ENCODE measurements at places on chromosomes 12 and 14.

- DNase-seq = no peak
Observed at GRCh38 chr14:95480887-95481226, 35.6 kb downstream of the SYNE3 start.

GRCh38 chr12:102419094-102419764 is 61.1 kb downstream of the IGF1 start:
- no peak for DNase-seq

GRCh38 chr14:82419933-82420332 is 886.3 kb upstream of the SEL1L start:
- DNase-seq = no peak

DNA sequence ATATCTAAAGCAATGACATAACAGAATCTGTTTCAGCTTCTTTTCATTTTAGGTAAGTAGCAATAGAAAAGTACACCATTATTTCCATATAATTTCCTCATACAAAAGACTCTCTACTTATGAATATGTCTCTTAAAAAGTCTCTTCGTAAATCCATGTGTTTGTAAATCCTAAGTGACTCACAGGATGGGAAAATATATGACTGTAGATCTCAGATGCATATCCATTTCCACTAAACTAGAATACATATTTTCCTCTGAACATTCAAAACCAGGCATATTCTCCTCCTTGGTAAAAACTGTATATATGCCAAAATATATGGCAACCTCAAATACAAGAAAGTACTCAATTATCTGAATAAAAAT is 93.6 kb downstream of the TXNDC16 start:
- DNase-seq = no peak

DNA sequence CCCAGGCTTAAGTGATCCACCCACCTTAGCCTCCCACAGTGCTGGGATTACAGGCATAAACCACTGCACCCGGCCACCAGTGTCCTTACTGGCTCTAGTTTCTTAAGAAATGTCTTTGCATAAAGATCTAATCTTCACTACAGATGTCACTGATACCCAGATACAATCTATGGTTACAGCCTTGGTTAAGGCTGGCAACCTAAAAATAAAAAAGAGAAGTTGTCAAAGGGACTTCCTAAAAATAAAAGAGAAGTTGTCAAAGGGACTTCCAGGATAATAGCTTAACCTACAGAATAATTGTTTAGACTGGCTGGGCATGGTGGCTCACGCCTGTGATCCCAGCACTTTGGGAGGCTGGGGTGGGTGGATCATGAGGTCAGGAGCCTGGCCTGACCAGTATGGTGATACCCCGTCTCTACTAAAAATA is 27.6 kb downstream of the ETFBKMT start:
- DNase-seq = no peak

- DNase-seq = no peak
Observed at GRCh38 chr12:72053604-72054003, 115.0 kb downstream of the TPH2 start.

DNA sequence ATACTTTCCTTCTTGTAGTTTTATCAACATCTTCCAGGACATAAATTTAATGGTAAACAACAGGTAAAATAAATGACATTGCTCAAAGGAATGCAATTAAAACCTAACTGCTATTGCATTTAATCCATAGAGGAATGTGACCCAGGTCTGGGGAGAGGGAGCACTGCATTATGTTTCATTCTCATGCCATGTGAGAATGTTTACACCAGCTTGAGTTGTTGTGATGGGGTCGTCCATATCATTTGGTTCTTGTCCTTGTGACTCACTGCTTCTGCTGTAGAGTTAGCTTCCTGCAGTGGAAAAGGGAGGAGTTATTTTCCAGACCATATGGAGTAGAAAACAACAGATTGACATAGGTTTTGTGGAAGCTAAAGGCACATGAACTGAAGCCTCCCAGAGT is 129.3 kb upstream of the PMCH start:
- DNase-seq = no peak

DNA sequence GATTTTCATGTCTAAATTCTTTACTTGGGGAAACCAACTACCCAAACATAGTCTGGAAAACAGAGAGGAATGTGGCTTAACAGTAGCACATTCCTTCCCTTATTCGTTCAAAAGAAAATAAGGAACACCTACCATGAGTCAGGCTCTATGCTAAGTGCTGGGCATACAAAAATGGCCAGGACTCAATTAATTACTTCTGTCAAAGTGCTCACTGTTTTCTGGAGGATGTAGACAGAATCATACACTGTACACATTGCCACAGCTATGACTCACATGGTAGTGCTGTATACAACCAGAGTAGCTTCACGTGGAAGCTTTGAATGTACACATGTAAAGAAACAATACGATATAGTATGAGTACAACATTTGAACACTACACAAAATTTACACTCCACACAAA is 50.1 kb downstream of the SLC25A21 start:
- DNase-seq = no peak

DNA sequence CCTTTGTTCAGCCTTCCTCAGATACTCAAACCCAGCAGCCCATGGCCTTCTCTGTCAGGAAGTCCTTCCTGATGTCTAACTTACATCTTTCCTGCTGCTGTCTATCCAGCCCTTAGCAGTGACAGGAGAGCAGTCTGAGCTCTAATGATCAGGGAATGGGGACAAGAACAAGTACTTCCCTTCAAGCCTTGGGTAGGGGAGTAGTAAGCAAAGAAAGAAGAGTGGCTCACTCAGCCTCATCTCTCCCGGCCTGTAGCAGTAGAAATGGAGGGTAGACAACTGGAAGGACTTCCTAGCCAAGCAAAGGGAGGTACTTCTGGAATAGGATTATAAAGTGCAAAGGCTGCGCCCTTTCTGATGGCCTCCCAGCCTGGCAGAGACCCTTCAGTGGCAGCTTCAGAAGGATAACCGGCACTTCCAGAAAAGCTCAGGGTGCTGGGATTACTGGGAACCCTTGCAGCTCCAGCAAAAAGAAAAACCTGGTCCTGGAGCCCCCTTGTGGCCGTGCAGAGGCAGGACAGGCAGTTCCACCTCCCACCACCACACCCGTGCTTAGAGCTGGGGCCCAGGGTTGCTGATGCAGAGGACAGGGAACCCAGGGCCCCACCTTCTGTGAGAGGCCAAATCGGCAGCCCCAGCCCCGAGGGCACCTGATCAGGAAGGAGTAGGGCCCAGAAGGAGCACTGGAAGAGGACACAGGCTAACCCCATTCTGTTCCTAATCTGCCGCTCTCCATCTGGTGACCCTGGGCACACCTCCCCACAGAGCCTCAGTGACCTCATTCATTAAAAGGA is 12.4 kb upstream of the SMUG1 start:
- peak; percentile 68 for DNase-seq

DNA sequence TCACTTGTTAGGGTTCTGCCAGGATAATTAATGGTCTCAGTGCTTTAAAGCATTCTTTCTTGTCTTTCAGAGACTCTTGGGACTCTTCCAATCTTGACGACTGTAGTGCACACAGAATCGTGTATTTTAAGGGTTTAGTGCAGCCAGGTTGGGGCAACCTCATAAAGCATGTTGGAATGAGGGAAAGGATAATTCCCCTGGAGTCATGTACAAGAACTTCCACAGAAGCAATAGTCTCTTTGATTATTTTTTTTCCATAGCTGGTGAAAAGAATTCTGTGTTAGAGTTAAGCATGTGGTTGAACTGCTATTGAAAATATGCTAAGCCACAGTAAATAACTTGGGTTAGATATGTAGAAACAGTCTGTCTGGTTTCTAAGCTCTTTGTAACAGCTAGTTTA is 246.8 kb upstream of the DAAM1 start:
- no peak for DNase-seq

DNA sequence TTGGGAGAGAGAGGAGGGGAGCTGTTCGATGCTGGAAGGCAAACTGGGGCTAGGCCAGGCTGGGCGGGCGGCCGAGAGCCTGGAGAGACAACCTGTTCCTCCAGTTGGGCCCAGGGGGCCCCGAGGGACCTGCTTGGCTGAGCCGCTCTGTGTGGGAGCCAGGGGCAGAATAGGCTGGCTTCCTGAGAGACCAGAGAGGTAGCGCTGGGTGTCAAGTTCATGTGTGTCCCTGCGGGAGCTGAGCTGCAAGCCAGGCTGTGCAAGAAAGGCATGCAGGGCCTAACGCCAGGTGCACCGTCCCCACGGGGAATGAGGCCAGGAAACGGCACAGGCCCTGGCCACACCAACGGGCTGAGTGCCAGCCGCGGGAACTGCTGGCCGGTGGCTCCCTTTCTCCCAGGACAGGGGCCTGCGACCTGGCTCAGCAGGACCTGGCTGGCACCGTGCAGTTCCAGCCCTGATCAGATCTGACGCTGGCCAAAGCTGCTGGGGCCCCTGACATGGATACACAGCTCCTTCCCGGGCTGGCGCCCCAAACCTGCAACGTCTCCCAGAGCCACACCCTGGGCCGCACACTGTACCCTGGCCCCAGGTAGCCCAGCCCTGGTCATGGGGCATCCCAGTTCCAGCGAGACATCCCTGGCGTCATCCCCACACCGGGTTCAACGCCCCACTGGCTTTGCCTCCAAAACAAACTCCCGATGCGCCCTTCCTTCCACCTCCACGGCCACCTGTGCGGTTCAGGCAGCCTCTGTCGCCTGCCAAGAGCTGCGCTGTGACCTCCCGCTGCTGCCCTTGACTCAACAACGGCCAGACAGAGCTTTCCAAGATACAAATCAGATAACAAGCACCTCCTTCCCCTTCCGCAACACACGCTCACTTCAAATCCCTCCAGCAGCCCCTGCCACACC is 65.0 kb downstream of the RFLNA start:
- no peak for DNase-seq

GRCh38 chr14:71554959-71555612 is 377.1 kb upstream of the RGS6 start:
- DNase-seq = no peak

DNA sequence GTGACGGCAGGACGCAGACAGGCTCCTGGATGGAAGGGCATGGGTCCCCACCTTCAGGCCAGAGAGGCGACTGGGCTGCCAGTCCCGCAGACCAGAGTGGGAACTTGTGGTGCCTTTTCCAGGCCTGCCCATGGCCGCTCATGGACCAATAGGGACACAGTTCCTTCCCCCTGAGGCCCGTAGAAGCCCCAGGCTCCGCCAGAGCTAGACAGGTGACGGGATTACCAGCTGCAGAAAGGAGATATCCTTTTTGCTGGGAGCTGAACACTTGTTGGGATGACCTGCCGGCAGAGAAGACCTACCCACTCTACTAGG is 73.6 kb upstream of the RASSF8 start:
- DNase-seq = no peak

GRCh38 chr12:55707841-55708694 is at the start of gene ITGA7:
TSS of gene ITGA7 (minus strand) at chr12:55707904. CDS start at chr12:55707682, 222 bp downstream.
- peak; percentile 74 for DNase-seq

GRCh38 chr14:73784181-73784987 is 67.2 kb upstream of the PTGR2 start:
- DNase-seq = no peak

GRCh38 chr12:26276709-26277108 is 81.3 kb downstream of the SSPN start:
- DNase-seq = no peak

DNA sequence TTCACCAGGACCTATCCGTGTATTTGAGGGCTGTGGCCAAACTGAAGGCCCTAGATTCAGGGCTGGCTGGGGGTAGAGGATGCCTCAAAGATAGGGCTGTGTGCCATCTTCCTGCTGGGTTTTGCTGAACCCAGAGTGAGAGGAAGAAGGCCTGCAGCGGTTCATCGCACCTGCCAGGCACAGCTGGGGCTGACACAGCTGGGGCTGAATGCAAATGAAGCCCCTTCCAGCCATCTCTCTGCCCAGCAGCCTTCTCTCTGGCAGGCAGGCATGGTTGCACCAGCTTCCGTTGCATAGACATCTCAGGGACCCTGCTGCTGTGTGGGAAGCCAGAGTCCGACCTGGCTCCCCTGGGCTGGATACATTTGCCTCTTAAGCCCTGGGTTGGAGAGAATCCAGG is 152.4 kb downstream of the TSPAN9 start:
- no peak for DNase-seq

GRCh38 chr12:109239179-109239578 is 69.9 kb downstream of the FOXN4 start:
- peak; percentile 7 for DNase-seq

- DNase-seq = no peak
Observed at GRCh38 chr14:104392001-104392395, 187.6 kb upstream of the C14orf180 start.

GRCh38 chr14:103973354-103973753 is 31.0 kb upstream of the RD3L start:
- DNase-seq = no peak

Measured in activated CD4-positive, alpha-beta T cell treated with anti-CD3 and anti-CD28 coated beads, Interleukin-2, amount 50 U/mL, for 48 hours (primary cell).